ENCODE measurements at places on chromosomes 12 and 14.

- DNase-seq, result no peak
These were observed 444.8 kb downstream of the ATP23 start for GRCh38 chr12:58386136-58386535.

DNA sequence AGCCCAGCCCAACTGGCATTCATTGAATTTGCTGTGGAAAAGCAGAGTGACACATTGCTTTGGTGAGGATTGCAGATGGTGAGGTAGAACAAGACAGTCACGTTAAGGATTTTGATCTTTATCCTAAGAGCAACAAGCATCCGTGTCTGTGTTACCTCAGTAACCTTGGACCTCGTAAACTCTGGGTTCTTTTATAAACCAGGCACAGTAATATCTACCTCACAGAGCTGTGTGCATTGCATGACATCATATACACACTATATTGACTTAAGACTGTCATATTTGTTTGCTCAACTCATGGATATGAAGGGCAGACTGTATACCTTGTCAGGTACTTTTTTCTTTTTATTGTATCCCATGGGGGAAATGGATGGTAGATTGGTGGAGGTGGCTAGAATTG is 156.2 kb downstream of the ETV6 start:
- no peak for DNase-seq

DNA sequence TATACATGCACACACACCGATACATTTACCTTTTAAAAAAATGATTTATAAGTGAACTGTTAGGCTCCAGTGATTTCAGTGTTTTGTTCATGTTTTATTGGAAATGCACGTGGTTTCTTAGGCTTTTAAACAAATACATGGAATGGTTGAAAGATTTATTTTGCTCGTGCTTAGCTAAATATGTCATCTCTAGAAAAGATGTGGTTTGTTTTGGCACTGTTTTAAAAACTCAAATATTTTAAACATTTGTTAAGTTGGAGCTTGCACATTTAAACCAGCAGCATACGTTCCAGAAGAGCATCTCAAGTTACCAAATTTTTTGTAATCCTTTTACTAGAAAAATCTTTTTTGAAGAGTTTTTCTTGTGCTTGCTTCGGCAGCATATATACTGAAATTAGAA is 44.5 kb downstream of the FOXA1 start:
- no peak for DNase-seq

GRCh38 chr14:105899657-105900397 is 373.4 kb downstream of the TMEM121 start:
- peak; percentile 31 for DNase-seq

- no peak for DNase-seq
These were observed 90.1 kb downstream of the DRAM1 start for GRCh38 chr12:101967506-101967905.

DNA sequence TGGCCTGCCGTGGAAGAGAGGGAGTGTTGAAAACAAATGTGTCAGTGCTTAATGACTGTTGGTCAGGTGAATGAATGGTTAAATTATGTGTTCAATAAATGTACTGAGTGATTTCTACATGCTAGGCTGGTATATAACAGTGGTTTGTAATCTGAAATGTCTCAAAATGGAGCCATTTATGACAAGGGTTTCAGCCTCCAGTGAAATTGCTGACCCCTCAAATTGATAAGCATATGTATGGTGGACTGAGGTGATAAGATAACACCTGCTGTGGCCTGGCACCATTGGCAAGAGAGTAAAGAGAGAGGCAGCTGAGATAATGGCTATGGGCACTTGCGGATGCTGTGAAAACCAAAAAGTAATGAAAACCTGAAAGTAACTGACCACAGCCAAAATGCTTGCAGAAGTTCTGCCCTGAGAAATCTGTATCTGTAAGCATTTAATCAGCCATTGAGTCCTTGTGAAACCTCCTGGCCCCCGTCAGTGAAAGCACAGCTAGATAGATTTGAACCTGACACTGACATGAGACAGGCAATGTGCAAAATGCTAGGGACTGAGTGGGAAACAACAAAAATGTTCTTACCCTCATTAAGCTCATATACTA is 1.4 kb upstream of the BCAT1 start:
- no peak for DNase-seq

DNA sequence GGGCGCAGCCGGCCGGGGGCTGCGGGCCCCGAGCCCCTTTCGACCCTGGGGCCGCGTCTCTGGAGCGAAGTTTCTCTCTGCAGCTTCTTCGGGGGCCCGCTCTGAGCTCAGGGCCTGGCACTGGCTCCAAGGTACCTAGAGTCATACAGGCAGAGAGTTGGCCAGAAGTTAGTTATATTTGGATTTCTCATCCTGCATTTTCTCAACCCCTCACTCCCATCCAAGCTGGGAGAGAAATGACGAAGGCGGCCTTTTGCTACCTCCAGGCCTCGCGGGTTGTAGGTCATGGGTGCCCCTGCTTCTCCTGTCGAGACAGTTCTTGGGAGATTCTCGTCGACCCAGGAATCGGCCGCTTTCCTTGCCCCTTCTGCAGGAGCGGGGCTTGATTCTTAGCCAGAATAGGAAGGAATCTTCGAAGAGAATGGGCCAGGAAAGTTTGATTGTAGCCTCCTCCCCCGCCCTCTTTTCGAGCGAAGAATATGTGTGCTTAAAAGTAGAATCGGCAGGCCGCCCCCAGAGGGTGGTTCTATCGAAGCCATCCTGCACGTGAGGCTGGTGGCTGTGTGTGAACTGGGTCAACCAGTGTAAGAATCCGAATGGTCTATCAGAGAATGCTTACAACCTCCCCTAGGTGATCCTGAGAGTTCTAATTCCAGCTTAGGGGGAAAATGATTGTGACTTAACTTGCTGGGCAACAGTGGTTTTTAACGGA is 785 bp downstream of the MLEC start:
- no peak for DNase-seq

Data from psoas muscle (tissue), 8 donors.